G401 (cell line): ENCODE measurements at places on chromosomes 3 and 15. TPM values are rescaled to one million over a fixed set of nuclear protein-coding genes. Genes with fewer than 3 reads are reported as not detected.

DNA sequence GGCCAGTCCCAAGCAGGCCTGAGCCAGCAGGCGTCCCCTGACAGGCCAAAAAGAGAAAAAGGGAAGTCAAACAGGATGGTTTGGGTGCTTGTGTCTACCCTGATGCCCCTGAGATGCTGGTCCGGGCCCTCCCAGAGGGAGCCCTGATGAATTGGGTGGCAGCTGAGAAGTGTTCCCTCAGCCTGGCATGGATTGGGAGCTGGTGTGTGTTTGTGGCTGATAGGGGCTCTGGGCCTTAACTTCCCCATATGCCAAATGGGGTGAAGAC is 1.4 kb downstream of the FBLN2 start:
- DNase-seq, result no peak

SPINK8 gene
- not detected in 2 replicates for total RNA-seq

XRN1 gene
- total RNA-seq, result 3.9 and 7.7 TPM in 2 replicates

AADACL2 gene
- total RNA-seq, result not detected in 2 replicates

PRSS50 gene
- total RNA-seq, result not detected in 2 replicates

- DNase-seq, result no peak
Observed at GRCh38 chr15:62497356-62497755, 332.3 kb upstream of the C2CD4B start.

GOLGA8H gene
- total RNA-seq, result not detected in 2 replicates

EXD1 gene
- total RNA-seq, result 0.03 TPM in 1 of 2 replicates, not detected in the other

DNA sequence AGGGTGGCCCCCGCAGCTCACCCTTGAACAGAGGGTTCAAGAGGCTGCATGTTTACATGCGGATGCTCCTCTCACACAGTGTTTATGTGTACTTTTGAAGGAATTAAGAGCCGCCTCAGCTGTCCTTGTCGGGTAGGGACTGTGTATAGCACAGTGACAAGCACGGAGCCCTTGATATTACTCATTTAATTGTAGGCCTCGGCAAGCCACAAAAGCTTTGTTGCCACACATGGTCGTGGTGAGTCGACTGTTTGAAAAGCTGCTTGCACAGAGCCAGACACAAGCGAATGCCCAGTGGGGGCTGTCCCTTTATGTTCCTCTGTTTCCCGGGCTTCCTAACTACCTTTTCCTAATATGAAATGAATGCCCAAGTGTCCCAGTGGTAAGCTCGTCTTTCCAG is 4.5 kb downstream of the ESYT3 start:
- DNase-seq, result no peak

DNA sequence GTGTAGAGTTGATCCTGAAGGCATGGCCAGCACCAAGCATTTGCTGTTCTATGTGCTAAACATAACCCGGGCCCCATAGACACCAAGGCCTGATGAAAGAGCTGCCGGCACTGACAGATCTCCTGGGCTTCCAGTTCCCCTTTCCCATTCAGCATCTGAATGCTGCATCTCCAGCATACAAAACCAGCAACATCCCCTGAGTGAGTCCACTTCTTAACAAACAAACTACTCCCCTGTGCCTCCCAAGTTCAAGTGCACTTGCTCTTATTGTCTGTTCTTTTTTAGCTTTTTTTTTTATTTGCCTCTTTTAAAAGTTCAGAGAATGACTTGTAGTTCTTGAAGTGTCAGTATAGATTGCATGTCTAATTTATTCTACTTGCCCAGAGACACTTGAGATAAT is 156.0 kb downstream of the EDEM1 start:
- no peak for DNase-seq

VGLL3 gene
- not detected in 2 replicates for total RNA-seq

GRCh38 chr3:176961916-176962315 is 235.4 kb downstream of the TBL1XR1 start:
- DNase-seq, result no peak

FMN1 gene
- total RNA-seq, result not detected in 2 replicates

DNA sequence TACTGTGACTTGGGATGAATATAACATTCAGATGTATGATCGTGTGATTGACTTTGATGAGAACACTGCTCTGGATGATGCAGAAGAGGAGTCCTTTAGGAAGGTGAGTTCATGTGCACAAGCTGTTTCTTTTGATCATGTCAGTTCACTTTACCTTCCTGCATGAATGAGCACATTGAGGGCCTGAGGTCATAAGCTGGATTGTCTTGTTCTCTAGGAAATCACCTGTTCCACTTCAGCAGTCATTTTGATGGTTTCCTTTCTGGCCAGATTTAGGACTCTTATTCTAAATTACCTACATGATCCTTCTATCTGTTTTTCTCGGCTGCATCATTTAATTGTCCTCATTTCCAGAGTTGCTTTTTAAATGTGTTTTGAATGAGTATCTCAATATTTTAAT is 4.1 kb downstream of the RCN2 start:
- DNase-seq, result no peak

C3orf49 gene
- total RNA-seq, result not detected in 2 replicates

VIPR1 gene
- total RNA-seq, result 0.14 TPM in 1 of 2 replicates, not detected in the other

GOLGA8K gene
- not detected in 2 replicates for total RNA-seq

NCEH1 gene
- 0.27 and 0.49 TPM in 2 replicates for total RNA-seq

DNA sequence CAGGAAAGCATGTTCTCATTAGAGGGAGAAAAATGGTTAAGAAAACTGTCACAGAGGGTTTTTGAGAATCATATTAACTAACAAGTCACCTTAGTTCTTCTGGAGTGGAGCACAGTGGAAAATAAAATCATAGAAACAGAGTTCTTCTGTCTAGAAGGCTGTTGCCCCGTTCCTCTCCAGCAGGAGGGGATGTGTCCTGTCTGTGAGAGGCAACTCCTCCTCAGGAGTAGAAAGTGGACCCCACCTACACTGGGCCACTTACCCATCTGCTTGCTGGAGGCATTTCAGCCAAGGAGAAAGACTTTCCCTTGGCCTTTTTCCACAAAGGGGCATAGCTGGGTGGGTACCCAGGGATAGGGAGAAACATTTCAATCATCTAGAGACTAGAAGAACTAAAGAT is 106.6 kb downstream of the SSR3 start:
- no peak for DNase-seq

DNA sequence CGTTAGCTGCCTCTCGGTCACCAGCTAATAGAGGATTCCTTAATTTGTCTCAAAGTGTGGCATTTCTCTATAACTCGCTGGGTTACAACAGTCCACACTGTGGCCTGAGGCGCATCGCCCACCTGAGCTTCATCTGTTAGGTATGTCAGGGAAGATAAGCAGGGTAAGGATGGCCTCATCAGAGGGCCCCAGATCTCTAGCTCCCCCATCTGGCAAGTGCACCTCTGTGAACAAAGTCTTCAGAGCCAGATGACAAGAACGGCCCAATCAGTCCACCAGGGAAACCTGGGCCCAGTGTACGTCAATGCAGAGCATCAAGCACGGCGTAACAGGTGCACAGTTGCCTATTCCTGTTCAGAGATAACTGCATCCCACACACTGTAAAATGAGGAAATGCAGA is 23.2 kb downstream of the FRG2C start:
- no peak for DNase-seq

DNA sequence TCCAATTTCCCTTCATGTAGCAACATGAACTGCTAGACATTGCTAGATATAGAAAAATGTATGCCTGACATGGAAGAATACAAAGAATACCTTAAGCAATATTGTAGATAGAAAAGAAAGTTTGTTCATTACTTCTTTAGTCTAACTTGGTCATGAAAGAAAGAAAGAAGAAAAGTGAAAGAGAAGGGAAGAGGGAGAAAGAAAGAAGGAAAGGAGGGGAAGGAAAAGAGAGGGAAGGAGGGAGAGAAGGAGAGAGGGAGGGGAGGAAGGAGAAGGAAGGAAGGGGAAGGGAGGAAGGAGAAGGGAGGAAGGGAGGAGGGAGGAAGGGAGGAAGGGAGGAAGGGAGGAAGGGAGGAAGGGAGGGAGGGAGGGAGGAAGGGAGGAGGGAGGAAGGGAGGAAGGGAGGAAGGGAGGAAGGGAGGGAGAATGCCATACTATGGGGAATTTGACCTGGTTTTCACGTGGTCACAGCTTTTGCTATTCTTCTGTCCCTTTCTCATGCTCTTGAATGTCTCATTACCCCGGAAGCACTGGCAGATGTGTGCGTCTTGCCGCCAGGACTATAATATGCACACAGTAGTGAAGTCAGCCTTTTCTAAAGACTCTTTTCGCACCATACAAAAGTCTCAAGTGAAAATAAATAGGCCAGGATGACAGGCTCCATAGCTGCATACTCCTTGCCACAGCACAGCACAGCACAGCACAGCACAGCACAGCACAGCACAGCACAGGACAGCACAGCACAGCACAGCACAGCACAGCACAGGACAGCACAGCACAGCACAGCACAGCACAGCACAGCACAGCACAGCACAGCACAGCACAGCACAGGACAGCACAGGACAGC is 78.2 kb downstream of the CHAC1 start:
- DNase-seq, result no peak

- no peak for DNase-seq
Observed at GRCh38 chr3:4520033-4520816, 27.1 kb downstream of the ITPR1 start.

- DNase-seq, result no peak
Observed at GRCh38 chr3:69212411-69213160, 90.2 kb upstream of the LMOD3 start.

DNA sequence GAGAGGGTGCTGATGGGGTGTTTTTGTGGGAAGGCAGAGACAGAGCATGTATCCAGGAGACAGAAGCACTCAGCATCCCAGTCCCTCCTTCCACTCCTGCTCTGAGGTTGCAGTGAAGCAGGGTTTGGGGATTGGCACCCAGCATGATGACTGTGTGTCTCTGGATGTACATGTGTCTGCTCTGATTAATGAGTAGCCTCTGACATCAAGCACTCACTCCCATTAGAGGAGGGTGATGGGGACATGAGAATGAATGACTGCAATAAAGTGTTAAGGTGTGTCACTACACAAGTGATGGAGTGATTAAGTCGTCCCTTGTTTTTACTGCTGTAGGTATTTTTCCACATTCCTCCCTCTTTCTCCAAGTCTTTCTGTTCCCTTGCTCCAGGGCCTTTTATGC is 9.6 kb upstream of the MYZAP start:
- no peak for DNase-seq

MTFMT gene
- total RNA-seq, result 34.2 and 99.1 TPM in 2 replicates

- DNase-seq, result no peak
Observed at GRCh38 chr15:23797747-23798446, 110.8 kb upstream of the NDN start.

- DNase-seq, result no peak
Observed at GRCh38 chr15:68593341-68593740, 14.5 kb downstream of the CORO2B start.

GRCh38 chr15:26662283-26662682 is 110.6 kb downstream of the GABRB3 start:
- DNase-seq, result peak; percentile 63

DNA sequence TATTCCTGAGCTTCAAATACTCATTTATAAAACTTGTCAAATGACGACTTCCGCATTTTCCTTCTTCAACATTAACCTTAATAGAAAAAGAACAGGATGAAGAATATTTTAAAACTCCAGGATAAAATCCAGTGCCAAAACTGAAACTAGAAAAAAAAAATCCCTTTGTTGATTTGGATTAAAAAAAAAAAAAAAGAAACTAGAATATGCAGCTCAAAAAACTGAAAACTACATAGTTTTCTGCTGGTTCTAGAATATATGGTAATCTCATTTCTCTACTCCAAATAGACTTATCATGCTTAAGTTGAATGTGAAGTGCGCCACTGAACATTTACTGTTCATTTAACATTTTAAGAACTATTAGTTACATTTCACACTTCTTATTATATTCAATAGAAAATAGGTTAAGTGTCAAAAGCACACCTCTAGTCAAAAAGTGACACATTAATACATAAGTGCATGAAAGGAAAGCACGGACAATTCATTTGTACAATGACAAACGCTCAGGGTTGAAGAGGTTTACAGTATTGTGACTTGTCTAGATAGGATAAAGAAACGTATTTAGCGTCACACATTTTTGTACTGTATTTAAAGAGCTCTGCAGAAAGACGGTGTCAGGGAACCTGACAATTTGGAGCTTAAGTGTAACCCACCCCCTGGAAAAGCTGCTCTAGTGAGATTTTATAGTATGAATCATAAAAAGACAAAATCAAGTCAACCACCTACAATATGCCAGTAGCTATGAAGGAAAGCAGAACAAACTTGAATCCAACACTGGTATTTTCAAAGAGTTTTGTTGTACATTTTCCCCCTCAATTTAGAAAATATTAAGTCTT is 5.8 kb downstream of the TRA2B start:
- DNase-seq, result peak; percentile 23

- DNase-seq, result no peak
Observed at GRCh38 chr15:70320482-70320881, 222.8 kb upstream of the TLE3 start.

- no peak for DNase-seq
Observed at GRCh38 chr15:25652704-25653103, 210.4 kb downstream of the ATP10A start.

- DNase-seq, result no peak
Observed at GRCh38 chr3:59766200-59766872, 716.5 kb upstream of the CFAP20DC start.

SKOR1 gene
- total RNA-seq, result 4.9 and 7.1 TPM in 2 replicates

GRCh38 chr3:49656541-49657112 is 17.5 kb upstream of the APEH start:
- peak; percentile 66 for DNase-seq

CELSR3 gene
- total RNA-seq, result 4.6 and 5.0 TPM in 2 replicates

DNA sequence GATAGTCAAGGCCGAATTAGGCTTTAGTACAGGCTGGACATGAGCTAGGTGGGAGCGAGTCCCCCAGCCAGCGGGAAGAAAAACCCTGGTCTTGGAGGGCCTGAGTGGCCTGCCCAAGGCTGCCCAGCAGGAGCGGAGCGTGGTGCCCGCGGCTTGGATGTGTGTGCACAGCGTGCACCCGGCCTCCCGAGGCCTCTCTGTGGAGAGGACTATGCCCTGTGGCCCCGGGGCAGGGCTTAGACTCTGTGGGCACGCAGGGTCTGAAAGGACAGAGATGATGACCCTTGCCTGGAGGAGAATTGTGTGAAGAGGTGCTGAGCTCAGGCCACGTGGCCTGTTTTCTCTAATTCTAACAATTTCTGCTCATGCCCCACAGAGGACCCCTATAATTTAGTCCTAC is 124.6 kb upstream of the IQSEC1 start:
- no peak for DNase-seq

DNA sequence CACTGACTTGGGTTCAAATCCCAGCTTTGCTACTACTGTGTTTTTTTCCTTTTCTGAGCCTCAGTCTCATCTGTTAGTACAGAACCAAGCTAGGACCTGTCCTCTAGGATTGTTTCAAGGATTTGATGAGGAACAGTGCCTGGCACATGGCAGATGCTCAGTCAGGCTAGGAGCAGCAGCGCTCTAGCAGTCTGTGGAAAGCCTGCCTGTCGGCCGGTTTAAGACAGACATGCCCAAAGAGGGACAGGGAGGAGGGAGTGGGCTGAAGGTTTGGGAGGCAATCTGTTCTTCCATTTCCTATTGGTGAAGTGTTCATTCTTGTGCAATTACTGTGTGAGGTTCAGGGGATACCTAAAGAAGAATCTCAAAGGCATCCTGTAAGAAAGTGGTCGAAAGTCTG is 35.1 kb upstream of the RGMA start:
- no peak for DNase-seq

NPHP3 gene
- 26.3 and 29.3 TPM in 2 replicates for total RNA-seq

AHSG gene
- not detected in 2 replicates for total RNA-seq

- no peak for DNase-seq
Observed at GRCh38 chr3:169628567-169628966, 34.9 kb downstream of the MECOM start.

EAF1 gene
- total RNA-seq, result 18.7 and 18.9 TPM in 2 replicates

GRCh38 chr3:9915254-9916141 is 1.4 kb upstream of the IL17RC start:
- peak; percentile 63 for DNase-seq

- DNase-seq, result no peak
Observed at GRCh38 chr15:75850708-75851107, 7.5 kb downstream of the UBE2Q2 start.

ITGA11 gene
- 11.6 TPM in 1 of 2 replicates, not detected in the other for total RNA-seq

GNAT1 gene
- not detected in 2 replicates for total RNA-seq

PRR20G gene
- total RNA-seq, result not detected in 2 replicates

- DNase-seq, result no peak
Observed at GRCh38 chr15:92845126-92845508, 55.0 kb upstream of the CHD2 start.
